ENCODE measurements at places on chromosomes 4 and X. TPM values are rescaled to one million over a fixed set of nuclear protein-coding genes. Genes with fewer than 3 reads are reported as not detected.

LANCL3 gene
- 0.18 TPM for polyA plus RNA-seq

DNA sequence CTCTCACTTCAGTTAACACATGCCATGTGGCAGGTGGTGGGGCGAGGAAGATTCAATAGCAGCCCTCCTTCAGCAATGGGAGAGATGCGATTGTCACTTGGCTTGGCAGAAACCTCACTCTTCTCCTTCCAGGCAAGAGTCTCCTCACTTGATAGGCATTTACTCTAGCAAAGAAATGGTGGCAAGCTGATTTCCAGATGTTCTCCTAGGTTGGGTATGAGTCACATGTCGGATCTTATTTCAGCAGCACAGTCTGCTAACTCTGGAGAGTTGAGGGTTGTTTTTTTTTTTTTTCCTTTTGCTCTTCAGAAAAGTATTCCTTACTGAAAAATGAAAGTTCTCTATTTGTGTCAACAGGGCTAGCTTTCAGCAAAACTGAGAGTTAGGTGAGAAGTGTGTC is 119.5 kb upstream of the CHRDL1 start:
- no peak for DNase-seq

GC gene
- 1.5 TPM for polyA plus RNA-seq

- no peak for DNase-seq
Measured at GRCh38 chr4:3184725-3185124, 64.2 kb upstream of the MSANTD1 start.

TSPAN6 gene
- polyA plus RNA-seq = 22.6 TPM

MAGEA1 gene
- not detected for polyA plus RNA-seq

Measured in urinary bladder (tissue), 4 donors.